HS-5 (cell line): ENCODE measurements at places on chromosomes 12 and 14.

GRCh38 chr12:127785540-127785939 lies 481.4 kb upstream of the TMEM132C start:
- DNase-seq: peak; percentile 50

DNA sequence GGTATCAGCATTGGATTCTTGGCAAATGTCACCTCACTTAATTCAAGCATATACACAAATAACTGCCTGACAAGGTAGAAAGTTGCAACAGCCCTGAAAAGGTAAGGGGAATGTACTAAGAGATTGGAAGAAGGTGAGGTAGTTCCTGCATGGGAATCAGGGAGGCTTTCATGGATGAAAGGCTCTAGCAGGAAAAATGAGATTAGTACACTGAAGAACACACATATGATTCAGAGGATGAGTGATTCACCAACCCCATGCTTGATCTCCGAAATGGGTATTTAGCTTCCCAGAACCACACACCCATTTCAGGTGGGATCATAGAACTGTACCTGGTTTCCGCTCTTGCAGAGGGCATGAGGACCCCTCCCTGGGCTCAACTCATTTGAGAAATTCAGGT lies 65.8 kb downstream of the PAH start:
- no peak for DNase-seq

- no peak for DNase-seq
Measured at GRCh38 chr12:120668868-120669840, 17.8 kb upstream of the MLEC start.

DNA sequence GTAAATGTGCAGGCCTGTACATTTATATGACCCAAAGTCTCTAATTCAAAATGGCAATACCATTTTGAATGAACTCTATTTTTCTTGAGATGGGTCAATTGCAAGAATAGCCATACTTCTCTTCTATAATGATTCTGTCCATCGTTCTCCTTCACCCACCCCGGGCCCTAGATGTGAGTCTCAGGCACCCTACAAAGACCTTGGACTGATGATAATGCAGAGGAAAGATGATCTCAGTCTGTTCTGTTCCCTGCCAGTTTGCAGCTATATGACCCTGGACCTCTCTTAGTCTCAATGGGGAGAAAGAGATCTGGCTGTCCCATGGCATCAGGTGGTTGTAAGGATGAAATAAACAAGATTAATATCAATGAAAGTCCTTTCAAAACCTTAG lies 30.1 kb downstream of the VCPKMT start:
- no peak for DNase-seq

- DNase-seq: no peak
Measured at GRCh38 chr12:6773590-6774351, 1.5 kb downstream of the LAG3 start.

- DNase-seq: no peak
Measured at GRCh38 chr14:76040704-76041103, 55.1 kb downstream of the IFT43 start.
